Stimulated activated CD8-positive, alpha-beta memory T cell treated with anti-CD3 and anti-CD28 coated beads, Interleukin-7, amount 100 ng/mL, for 24 hours (primary cell): ENCODE measurements at places on chromosomes 13 and 19.

DNA sequence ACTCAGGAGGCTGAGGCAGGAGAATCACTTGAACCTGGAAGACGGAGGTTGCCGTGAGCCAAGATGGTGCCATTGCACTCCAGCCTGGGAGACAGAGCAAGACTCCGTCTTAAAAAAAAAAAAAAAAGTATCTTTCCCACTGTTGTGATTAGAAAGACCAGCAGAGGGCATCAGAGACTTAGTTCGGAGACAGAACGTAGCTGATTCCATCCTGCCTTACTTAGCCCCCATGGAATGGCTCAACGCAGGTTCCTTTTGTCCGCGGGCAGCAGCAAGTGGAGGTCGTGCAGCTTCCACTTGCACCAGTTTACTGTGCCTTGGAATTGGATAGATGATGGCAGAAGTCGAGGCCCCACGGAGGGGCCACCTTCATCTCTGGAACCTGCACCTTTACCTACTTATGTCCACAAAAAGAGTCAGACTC lies 8.1 kb downstream of the TIMM29 start:
- DNase-seq: no peak

- DNase-seq: no peak
These were observed 183.4 kb downstream of the RBM26 start for GRCh38 chr13:79222427-79223205.

- no peak for DNase-seq
These were observed 44.3 kb downstream of the NDFIP2 start for GRCh38 chr13:79525064-79525857.

- DNase-seq: no peak
These were observed 4.8 kb downstream of the KLF16 start for GRCh38 chr19:1858412-1859081.

- no peak for DNase-seq
These were observed 604.2 kb upstream of the PCDH20 start for GRCh38 chr13:62019858-62020257.

GRCh38 chr13:110410936-110411687 lies 104.0 kb downstream of the COL4A2 start:
- DNase-seq: no peak

GRCh38 chr19:1231729-1232637 lies 5.8 kb downstream of the CBARP start:
- no peak for DNase-seq

GRCh38 chr19:28319227-28319626 lies 893.7 kb downstream of the UQCRFS1 start:
- no peak for DNase-seq

GRCh38 chr13:111215081-111216047 lies 100.3 kb downstream of the ARHGEF7 start:
- DNase-seq: no peak

- peak; percentile 81 for DNase-seq
These were observed 73.4 kb downstream of the RYR1 start for GRCh38 chr19:38506723-38507550.

- no peak for DNase-seq
These were observed 21.5 kb upstream of the GPR18 start for GRCh38 chr13:99279637-99280036.

DNA sequence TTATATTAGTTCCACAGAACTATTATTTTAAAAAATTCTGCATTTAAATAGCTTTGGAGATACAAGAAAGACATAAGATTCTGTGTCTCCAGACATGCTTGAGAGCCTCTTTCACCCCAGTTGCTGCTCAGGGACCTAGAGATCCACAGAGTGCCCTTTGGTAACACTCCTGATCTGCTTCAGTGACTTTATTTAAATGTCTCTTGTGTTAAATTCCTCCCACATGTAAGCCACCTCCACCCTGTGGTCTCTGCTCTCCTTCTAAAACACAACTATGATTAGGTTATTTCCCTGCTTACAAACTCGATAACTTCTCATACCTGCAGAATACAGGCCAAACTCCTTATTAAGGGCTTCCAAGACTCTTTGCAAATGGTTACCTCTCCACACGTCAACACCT lies 141.0 kb downstream of the RFC3 start:
- no peak for DNase-seq

GRCh38 chr13:112843392-112844111 lies 125.5 kb upstream of the MCF2L start:
- DNase-seq: no peak

GRCh38 chr13:32737679-32738078 lies 151.4 kb downstream of the PDS5B start:
- DNase-seq: no peak

GRCh38 chr13:75847588-75847987 lies 211.5 kb downstream of the LMO7 start:
- no peak for DNase-seq

DNA sequence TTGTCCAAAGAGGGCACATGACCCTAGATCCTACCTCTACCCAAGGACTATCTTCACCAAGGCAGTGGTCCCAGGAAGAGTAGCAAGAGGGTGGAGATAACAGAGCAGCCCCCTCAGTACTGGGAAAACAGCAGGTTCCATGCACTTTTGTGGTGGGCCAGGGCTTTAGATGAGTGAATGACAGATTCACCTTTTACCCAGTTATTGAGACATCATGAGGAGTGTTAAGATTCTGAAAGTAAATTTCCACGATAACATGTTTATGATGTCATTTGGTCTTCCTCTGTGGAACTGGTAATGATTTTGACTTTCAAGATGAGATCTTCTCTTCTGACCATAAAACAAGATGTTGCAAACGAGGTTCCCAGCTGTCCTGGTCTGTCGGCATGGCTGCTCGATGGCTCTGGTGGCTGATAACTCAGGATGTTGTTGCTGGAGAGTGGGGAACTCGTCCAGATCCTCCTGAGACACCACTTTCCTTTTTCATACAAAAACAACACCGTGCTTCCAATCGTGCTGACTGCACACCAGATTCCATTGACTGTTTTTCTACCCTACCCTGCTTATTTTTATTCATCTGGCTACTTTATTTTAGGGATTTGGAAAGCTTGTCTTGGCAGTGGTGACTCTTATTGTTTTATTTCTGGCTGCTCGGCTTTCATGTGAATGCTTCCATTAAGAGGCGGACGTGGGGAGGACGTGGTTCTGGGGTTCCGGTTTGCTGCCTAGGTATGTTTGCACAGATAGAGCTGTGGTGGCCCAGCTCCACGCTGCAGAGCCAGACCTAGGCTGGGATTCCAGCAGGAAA lies 88.5 kb downstream of the LRCH1 start:
- no peak for DNase-seq

DNA sequence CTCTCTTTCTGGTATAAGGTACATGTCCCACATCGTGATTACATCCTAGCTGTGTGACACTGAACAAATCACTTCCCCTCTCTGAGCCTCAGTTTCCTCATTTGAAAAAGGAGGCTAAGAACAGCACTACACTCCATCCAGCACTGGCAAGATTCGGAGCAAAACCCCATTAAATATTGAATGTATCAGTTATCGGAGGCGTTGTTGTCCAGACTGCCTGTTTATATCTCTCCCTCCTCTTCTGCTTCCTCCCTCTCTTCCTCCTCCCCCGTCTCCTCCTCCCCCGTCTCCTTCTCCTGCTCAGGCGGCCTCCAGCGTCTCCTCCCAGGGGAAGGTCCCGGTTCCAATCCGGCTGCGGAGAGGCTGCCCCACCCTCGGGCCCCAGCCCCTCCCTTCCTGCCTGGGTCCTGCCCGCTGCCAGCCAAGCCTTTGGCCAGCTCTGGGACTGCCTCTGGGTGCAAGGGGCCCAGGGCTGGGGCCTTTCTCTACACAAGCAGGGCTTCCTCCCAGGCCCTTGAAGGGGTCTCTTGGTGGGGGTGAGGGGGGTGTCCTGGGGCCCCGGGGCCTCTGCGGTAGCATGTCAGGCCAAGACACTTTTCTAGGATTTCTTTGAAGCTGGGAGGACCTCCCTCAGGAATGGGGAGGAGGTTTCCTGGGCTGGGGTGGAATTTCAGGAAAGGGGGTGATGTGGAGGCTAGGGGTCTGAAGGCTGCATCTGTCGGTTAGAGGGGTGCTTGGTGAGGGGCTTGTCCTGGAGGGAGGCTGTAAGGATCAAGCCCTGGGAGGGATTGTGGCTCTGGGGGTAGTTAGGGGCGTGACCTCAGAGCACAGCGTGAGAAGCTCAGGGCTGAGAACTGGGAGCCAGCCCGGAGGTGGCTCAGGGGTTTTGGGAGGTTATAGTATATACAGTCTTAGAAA lies 1.9 kb downstream of the RRAS start:
- DNase-seq: no peak

GRCh38 chr13:43776501-43777079 lies 10.2 kb downstream of the ENOX1 start:
- no peak for DNase-seq

GRCh38 chr19:7869910-7870511 lies 4.2 kb downstream of the PRR36 start:
- DNase-seq: no peak

DNA sequence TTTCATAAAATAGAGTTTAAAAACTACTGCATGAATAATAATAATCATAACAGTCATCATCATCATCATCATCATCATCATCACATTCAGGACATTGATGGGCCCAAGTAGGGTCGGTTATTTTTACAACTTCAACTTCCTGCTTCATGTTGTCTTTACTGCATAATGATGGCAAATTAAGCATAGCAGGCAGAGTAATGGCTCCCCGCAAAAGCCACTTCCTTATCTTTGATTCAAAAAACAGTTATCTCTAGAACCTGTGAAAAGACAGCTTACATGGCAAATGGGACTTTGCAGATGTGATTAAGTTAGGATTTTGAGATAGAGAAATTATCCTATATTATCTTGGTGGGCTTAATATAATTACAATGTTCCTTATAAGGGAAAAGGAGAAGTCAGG lies 792.9 kb downstream of the LIG4 start:
- DNase-seq: no peak

- DNase-seq: no peak
These were observed 252.9 kb upstream of the SLITRK6 start for GRCh38 chr13:86052141-86052540.

GRCh38 chr13:65836066-65836465 lies 1394.1 kb downstream of the PCDH9 start:
- no peak for DNase-seq

- DNase-seq: no peak
These were observed 2.0 kb downstream of the ZFP36 start for GRCh38 chr19:39408392-39409207.

DNA sequence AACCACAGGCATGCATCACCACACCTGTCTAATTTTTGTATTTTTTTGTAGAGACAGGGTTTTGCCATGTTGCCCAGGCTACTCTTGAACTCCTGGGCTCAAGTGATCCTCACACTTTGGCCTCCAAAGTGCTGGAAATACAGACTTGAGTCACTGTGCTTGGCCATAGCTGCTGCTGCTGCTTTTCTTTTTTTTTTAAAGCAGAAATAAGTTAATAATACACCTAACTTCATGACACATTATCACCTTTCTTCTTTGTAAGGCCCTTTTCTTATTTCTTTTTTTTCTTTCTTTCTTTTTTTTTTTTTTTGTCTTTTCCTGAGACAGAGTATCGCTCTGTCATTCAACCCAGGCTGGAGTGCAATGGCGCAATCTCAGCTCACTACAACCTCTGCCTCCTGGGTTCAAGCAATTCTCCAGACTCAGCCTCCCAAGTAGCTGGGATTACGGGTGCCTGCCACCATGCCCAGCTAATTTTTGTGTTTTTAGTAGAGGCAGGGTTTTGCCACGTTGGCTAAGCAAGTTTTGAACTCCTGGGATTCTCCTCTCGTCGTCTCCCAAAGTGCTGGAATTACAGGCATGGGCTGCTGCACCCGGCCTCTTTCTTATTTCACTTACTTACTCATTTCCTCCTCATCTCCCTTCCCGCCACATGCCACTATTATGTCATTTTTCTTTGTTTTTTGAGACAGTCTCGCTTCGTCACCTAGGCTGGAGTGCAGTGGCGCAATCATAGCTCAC lies 8.7 kb downstream of the SHKBP1 start:
- DNase-seq: no peak

GRCh38 chr19:21492947-21493906 lies 12.2 kb upstream of the ZNF429 start:
- no peak for DNase-seq

GRCh38 chr19:57465680-57466381 lies 8.9 kb upstream of the VN1R1 start:
- no peak for DNase-seq

- no peak for DNase-seq
These were observed 1029.6 kb downstream of the PCDH9 start for GRCh38 chr13:66200555-66200954.

GRCh38 chr13:65725006-65725405 lies 1505.1 kb downstream of the PCDH9 start:
- no peak for DNase-seq

GRCh38 chr13:33676045-33676989 lies 141.6 kb upstream of the RFC3 start:
- DNase-seq: no peak

DNA sequence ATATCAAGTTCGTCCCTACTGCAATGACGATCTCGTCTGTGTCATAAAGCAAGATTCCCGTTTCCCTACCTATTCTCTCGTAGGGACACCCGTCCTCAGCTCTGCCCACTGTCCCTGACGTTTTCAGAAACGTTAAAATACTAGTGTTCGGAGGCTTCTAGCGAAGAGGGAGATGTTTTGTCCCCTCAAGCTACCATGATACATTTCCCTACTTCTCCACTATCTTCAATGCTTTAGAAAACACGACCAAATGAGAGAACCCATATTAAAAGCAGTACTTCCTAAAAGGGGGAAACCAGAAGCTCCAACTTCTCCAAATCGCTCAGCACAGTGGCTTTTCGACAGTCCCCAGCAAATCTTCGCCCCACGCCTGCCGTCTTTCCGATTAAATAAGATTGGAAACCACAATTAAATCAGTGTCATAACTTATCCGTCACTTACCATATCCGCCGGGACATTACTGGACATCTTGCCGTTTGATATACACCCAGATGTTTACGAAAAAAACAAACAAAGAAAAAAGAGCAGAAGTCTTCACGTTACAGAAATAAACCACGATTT lies 1.3 kb downstream of the UBL3 start:
- DNase-seq: no peak

DNA sequence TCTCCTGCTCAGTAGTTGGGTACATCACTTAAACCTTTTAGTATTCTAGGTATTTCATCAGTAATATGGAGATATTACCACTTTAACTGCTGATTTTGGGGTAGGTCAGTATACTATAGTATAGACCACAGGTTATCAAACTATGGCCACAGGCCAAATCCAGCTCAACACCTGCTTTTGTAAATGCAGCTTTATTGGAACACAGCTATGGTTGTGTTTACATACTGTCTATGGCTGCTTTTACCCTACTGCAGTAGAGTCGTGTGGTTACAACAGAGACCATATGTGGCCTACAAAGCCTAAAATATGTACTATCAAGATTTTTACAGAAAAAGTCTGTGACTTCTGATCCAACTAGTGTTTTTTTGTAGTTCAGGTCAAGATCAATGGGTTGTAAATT lies 10.3 kb downstream of the COG6 start:
- DNase-seq: no peak
